ENCODE measurements at places on chromosomes 7 and 10.

- DNase-seq = no peak
These were observed 106.4 kb upstream of the SDK1 start for GRCh38 chr7:3194501-3195141.

DNA sequence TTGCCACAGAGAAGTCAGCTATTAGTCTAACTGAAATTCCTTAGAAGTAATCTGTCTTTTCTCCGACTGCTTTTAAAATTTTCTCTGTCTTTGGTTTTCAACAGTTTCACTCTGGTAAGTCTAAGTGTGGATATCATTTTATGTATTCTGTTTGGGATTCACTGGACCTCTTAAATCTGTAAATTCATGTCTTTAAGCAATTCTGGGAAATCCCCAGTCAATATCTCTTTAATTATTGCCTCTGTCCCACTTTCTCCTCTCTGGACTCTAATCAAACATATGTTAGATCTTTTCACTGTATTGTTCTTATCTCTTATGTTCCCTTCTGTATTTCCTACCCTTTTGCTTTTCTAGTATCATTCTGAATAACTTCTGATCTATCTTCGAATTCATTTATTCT, 29.9 kb downstream of the CFAP43 start:
- DNase-seq = no peak

DNA sequence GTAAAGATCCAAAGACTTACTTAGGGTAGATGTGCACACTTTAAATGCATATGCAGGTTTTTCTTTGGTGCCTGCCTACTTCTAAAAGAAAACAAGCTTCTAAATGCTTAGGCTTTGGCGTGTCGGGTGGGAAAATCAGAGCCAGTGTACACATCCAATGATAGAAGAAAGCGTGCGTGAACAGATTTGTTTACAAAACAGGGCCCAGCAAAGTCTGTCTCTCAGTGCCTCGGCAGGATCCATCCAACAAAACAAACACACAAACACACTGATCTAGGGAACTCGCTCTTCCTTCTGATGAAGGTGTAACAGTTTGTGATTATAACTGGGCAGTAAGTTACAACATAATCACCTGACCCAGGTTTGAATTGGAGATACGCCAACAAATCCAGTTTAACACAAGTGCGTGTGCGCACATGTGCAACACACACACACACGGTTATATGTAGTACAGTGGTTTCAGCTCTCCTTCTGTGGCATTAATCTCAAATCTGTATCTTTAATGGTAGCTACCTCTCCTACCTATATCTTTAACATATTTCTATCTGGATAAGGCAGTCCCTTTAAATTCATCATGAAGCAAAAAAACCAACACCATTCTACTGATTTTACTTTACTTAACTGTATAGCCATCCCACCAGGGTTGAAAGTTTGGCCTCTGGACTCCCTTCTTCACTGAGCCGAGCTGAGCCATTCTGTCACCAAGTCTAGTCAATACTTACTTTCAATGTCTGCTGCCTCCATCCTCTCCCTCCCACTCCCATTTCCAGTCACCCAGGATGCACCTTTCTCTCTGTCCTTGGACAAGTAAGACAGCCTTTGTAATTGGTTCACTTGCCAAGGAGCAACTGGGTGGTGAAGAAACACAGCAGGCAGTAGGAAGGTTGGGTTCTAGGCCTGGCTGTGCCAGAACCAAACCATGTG, 184.4 kb upstream of the KLF14 start:
- no peak for DNase-seq

DNA sequence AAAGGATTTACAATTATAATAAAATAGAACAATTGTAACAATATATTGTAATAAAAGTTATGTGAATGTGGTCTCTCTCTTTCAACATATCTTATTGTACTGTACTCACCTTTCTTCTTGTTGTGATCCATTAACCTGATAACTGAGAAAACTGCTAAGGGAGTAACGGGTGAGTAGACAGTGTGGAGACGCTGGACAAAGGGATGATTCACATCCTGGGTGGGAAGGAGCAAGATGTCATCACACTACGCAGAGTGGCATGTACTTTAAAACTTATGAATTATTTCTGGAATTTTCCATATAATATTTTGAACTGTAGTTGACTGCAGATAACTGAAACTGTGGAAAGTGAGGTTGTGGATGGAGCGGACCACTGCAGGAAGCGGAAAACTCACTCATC, 91.2 kb upstream of the PLPP4 start:
- no peak for DNase-seq

- no peak for DNase-seq
These were observed 1.9 kb downstream of the NSUN6 start for GRCh38 chr10:18649364-18649959.

DNA sequence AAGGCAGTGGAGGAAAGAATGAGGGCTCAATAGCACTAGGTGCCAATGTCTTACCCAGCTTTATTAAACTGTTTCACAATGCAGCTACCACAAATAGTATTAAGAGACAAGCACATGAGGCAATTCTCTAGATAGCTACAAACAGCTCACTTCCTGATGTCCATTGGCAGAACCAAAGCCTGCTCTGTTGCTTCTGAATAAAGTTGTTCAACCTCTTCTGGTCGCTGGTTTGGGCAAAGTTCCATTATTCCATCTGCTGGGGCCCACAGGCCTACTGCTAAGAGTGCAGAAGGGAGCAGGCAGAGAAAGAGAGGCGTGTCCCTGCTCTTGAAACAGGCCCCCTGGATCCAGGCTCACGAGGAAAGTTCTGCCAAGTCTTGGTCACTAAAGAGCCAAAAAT, 173.9 kb downstream of the ZNF438 start:
- DNase-seq = no peak

GRCh38 chr7:49398746-49399145, 374.7 kb upstream of the VWC2 start:
- DNase-seq = no peak

DNA sequence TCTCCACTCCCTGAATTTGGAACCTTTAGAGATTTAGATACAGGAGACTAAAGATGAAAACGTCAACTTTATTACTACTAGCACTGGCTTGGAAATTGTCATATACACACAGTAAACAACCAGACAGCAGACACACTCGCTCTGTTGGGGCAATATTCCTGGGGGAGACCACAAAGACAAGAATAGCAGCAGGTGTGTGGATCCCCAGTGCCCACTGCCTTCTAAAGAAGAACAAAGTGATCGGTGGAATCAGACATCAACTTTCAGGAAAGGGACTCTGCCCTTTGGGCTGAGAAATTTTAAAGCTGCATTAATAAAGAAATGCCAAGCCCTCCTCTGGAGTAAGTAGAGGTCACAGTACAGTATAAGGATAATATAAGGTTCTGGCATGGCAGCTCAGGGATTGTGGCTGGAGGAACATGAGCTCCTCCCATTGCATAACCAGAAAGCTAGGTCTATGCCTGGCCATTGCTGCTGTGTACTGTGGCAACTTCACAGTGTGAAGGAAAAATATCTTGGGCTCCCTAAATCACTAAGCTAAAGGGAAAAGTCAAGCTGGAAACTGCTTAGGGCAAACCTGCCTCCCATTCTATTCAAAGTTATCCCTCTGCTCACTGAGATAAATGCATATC, 57.1 kb upstream of the ANKRD1 start:
- no peak for DNase-seq

GRCh38 chr7:96344236-96344635, 22.3 kb upstream of the SLC25A13 start:
- DNase-seq = no peak

All from stimulated activated CD8-positive, alpha-beta memory T cell treated with anti-CD3 and anti-CD28 coated beads, Interleukin-4, amount 100 ng/mL, for 1 hour (primary cell).